ENCODE measurements at places on chromosomes 2 and 18. TPM values are rescaled to one million over a fixed set of nuclear protein-coding genes. Genes with fewer than 3 reads are reported as not detected.
A peak's percentile ranks its signal among the peaks of the same experiment; 100 is the strongest.

Gene SERPINB3
- total RNA-seq: 0.17 TPM

Gene TCF23
- total RNA-seq: not detected

Gene HOXD4
- total RNA-seq: 0.70 TPM

Gene DCDC2C
- not detected for total RNA-seq

Gene EVA1A
- total RNA-seq: 30.8 TPM

Gene RUFY4
- total RNA-seq: 0.10 TPM

Gene RAB27B
- 13.1 TPM for total RNA-seq

Gene COL5A2
- total RNA-seq: 344 TPM

Gene MAL
- total RNA-seq: 1.4 TPM

Gene SMAD4
- 116 TPM for total RNA-seq

GRCh38 chr2:43461453-43462073, 134.3 kb downstream of the THADA start:
- DNase-seq: no peak

GRCh38 chr2:49286726-49287125, 132.4 kb upstream of the FSHR start:
- no peak for DNase-seq

GRCh38 chr2:240448387-240449274, 13.2 kb downstream of the GPC1 start:
- DNase-seq: no peak

GRCh38 chr2:178072383-178073301, at the start of gene PDE11A:
Gene PDE11A, minus strand, starts transcription at chr2:178072777. Its CDS starts 340 bp downstream, at chr2:178072437.
- peak; percentile 93 for DNase-seq

- DNase-seq: no peak
Observed at GRCh38 chr2:65727816-65728215, 295.4 kb upstream of the SPRED2 start.

- no peak for DNase-seq
Observed at GRCh38 chr2:15092691-15093090, 460.2 kb downstream of the LRATD1 start.

DNA sequence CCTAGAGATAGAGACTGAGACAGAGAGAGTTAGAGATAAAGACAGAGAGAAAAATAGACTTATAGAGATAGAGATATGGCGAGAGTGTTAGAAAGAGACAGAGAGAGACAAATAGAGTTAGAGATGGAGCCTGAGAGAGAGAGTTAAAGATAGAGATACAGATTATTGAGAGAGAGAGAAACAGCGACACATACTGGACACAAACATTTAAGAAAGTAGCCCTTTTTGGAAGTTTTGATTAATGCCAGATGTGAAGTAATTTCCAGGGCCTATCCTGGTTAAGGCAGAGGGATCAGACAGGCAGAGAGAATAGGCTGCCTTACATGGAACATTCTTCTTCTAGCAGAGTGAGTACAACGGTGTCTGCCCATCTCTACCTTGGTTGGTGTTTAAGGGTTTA, 311.6 kb upstream of the CDH7 start:
- peak; percentile 40 for DNase-seq

GRCh38 chr2:161910200-161910599, 163.8 kb downstream of the DPP4 start:
- DNase-seq: no peak

- no peak for DNase-seq
Observed at GRCh38 chr2:131045286-131046027, 47.8 kb downstream of the FAM168B start.

- DNase-seq: no peak
Observed at GRCh38 chr2:179332903-179333302, 68.3 kb upstream of the SESTD1 start.

- no peak for DNase-seq
Observed at GRCh38 chr2:112829961-112830681, 6.5 kb downstream of the IL1B start.

DNA sequence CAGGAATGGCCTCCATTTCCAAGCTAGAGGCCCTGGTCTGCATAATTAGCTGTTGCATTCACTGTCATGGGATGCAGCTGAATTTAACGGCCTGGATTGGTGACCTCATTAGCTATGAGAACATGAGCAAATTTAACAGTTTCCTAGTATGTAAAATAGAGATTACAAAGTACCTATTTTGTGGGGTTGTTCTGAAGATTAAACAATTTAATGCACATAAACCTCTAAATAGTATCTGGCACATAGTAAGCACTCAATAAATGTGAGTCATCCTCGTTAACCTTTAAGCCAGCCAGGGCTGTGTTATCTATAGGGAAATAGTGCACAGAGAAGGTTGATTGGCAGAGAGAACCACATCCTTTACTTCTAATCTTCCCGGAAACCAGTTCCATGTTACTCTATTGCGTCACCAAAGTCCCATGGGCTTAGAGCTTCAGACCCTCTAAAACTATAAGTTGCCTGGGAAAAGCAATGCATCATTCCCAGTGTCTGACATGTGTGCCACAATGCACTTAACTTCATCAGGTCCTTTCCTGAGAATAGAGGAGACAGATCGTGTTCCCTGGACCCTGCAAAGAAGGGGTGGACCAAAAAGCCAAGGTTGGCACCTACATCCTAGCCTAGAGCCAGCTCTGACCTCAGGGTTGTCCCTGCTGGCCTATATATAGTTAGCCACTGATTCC, 196.5 kb downstream of the LNPK start:
- DNase-seq: peak; percentile 26

DNA sequence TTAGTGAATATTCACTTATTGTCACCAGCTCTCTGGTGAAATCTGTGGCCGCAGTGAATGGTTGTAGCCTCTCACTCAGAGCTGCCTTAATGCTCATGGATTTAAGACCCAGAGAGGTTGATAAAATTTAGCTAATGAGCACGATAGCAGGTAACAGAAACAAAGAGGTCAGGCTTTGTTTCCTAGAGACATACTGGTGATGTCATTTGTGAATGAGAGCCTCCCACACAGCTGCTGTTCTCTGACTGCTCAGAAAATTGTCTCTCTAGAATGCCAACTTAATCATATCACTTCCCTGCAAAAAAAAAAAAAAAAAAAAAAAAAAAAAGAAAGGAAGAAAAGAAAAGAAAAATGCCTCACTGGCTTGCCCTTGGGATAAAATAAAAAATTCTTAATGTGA, 411.7 kb upstream of the MYT1L start:
- no peak for DNase-seq
